ENCODE measurements at places on chromosomes 2 and 18.

- no peak for DNase-seq
Observed at GRCh38 chr2:38943784-38944183, 54.1 kb downstream of the ARHGEF33 start.

- no peak for DNase-seq
Observed at GRCh38 chr2:128032092-128032491, 4.2 kb upstream of the SAP130 start.

GRCh38 chr2:239824046-239824694 is 201.0 kb downstream of the NDUFA10 start:
- no peak for DNase-seq

DNA sequence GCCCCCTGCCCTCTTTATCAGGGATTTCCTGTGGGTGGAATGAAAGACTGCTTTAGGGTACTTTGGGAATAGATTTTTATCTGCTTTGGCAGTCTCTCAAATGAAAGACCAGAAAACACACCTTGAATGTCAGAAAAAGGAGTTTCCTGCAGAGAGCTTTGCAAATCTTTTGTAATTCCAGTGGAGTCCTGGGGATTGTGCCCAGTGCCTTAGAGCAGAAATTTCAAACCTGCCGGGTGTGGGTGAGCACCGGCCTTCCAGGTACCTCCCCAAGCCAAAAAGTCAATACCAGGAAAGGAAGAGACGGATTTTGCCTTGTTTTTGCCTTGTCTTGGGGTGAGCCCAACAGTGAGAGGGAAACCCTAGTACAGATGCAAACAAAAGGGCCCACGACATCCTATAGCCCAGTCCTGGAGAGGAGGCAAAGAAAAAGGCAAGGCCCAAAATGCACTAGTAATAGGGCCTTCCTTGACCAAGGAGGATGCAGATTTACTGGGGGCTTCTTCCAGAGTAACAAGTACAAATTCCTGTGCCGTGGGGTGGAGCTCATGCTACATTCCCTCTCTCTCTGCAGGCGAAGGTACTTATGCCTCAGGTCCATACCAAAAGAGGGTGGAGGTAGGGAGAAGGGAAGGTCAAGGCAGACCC is 36.4 kb downstream of the FOXI3 start:
- no peak for DNase-seq

- DNase-seq: no peak
Observed at GRCh38 chr18:25597476-25597875, 245.5 kb upstream of the ZNF521 start.

GRCh38 chr2:16290311-16291020 is 350.1 kb downstream of the MYCN start:
- no peak for DNase-seq
